ENCODE measurements at places on chromosomes 3 and 15.

DNA sequence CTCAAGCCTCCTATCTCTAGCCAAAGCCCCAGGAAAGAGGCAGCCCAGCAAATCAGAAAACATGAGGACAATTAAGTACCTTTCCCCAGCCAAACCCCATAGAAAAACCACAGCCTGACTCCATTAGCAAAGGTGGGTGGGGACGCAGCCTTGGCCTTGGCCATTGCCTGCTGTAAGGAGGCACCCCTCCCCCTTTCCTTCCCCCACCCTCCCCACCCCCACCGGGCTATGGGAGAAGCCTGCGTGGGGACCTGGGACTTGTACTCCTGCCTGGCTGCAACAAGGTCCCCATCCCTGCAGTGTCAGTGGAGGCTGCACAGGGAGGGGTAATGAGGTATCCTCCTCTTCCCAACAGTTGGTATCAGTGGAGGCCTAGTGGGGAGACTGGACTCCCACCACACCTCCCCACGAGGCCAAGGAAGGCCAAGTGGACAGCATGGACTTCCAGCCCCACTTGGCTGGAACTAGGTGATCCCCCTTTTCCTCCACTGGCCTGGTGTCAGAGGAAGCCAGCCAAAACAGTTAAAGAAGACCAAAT lies 20.5 kb downstream of the PRR23E start:
- DNase-seq = no peak

DNA sequence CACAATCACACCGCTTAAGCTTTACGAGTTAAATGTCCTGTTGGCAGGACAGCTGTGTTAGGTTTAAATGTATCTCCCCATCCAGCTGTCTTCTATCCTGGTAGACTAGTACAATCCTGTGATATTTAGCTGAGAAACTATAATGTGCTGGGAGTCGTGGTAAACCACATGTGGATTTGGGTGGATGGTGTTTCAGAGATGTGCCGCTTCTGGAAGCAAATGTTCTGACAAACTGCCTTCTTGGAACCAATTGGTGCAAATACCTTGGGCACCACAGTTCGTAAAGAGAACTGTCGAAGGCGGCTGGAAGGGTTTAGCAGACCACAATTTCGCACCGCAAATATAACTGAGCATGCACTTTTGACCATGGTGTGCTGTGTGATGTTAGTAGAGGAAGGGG lies 15.0 kb downstream of the SCG5 start:
- DNase-seq = no peak

- DNase-seq = no peak
These were observed 106.3 kb downstream of the PROS1 start for GRCh38 chr3:93867425-93867824.

DNA sequence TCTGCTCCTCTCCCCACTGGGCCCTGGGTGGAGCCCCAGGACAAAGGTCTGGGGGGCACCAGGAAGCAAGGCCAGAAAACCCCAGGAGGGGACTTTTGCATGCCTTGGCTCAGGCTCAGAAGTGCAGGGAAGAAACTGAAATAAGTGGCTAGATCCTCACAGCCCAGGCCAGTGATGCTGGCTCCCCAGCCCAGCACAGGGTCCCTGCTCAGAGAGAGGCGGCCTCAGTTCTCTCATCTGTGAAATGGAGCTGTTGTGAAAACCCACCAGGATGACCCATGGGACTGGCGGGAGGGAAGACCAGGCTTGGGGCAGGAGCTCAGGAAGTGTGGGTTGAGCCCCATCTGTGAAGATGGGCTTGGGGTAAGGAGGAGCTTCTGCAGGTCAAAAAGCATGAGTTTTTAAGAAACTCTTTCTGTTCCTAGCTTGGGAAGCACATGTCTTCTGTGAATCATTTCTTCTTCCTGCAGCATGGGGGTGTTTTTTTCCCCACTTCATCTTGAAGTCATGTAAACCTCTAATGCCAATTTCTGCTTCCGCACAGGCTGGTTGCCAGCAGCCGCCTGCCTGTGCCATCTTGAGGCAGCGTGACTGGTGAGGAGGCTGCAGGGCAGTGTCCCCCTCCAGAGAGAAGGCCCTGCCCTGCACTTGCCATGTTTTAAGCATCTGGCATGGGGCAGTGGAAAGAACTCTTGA lies 118.6 kb downstream of the SMAD6 start:
- DNase-seq = no peak

DNA sequence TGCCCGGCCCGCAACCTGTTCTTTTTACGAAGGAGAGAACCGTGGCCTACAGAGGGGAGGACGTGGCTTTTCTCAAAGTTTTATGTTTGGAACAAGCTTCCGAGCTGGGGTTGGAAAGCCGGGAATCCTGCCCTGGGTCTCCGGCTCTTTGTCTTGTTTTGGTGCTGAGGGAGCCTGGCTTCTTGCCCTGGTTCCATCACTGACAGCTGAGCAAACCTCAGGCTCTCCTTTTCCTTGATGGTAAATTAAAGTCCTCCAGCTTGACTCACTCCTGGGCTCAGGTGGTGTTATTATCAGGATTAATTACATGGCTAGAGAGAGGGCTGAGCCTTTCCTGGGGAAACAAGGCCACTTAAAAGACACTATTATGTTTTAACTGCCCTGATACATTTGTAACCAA lies 289.5 kb upstream of the RGMA start:
- no peak for DNase-seq

DNA sequence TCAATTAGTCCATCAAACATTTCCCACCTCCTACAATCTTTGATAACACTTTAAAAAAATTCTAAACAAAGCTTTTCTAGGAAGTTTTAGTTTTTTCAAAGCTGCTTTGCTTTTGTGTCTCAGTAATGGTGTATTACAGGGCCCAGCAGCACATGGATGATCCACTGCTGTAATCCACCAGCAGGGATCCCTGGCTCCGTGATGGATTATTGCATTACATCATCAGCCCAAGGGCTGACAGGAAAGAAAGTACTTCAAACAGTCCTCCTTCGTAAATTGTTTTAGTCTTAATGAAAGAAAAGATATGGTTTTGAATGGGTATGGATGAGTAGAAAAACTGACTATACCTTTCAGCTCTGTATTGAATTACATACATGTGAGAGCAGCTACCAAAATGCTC lies 688.9 kb upstream of the NAALADL2 start:
- no peak for DNase-seq

- no peak for DNase-seq
These were observed 21.5 kb downstream of the GABRR3 start for GRCh38 chr3:98013411-98014267.

DNA sequence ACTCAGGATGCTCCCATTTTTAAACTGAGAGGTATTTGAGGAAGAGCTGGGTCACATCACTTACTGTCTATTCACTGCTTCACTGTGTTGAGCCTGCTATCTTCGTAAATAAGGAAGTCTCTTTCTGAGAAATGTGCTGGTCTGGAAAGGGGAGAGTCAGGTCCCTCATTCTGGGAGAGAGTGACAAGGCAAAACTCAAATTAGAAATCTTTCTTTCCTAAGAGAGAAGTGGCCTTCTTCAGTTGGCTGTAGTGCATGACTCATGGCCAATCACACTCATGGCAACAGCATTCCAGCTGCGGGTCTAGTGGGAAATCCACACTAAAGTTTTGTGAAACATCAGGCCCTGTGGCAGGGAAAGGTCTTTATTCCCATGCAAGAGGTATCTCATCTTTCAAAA lies 11.5 kb upstream of the TIMP4 start:
- DNase-seq = no peak

GRCh38 chr3:146817704-146818103 lies 212.6 kb upstream of the PLSCR5 start:
- DNase-seq = no peak

Measured in activated CD8-positive, alpha-beta memory T cell treated with anti-CD3 and anti-CD28 coated beads for 24 hours (primary cell).